NCI-H2227 treated with DMSO at 0.1 percent for 48 hours (cell line): ENCODE measurements at places on chromosomes 3 and 15.

DNA sequence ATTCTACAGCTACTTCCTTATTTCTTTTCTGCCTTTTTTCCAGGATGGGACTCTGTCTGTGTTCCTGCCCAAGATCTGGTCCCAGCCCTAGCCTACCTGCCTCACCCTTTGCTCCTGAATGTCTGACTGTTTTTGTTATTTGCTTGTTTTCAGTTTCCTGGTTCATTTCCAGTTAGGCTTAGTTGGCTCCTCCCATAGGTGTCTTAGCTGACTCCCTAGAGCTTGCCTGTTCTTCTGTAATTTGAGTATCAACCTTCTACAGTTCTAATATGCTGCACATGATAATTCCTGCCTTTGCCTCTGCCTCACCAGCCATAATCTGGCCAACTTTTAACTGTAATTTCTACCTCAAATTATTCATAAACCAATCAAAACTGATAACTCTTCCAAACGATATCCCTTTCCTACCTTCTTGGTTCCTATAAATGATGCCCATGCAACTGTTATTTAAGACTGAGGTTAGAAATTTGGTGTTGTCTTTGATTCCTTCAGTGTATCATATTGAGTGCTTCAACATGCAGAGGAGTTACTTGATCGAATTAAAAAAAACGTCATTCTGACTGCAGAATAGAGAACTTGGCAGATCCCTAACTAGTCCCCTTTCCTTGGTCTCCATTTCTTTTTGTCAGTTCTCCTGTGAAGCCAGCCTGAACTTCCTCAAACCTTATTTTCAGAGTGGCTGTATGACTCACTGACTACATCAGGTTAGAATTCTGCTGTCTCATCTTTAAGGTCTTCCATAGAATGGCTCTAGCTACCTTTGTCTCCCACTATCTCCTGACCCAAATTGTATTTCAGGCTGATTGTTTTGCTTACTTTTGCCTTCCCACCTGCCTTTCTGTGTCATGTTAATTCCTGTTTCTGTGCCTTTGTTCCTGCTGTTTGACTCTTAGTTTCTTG is 8.4 kb downstream of the GOLM2 start:
- no peak for DNase-seq

DNA sequence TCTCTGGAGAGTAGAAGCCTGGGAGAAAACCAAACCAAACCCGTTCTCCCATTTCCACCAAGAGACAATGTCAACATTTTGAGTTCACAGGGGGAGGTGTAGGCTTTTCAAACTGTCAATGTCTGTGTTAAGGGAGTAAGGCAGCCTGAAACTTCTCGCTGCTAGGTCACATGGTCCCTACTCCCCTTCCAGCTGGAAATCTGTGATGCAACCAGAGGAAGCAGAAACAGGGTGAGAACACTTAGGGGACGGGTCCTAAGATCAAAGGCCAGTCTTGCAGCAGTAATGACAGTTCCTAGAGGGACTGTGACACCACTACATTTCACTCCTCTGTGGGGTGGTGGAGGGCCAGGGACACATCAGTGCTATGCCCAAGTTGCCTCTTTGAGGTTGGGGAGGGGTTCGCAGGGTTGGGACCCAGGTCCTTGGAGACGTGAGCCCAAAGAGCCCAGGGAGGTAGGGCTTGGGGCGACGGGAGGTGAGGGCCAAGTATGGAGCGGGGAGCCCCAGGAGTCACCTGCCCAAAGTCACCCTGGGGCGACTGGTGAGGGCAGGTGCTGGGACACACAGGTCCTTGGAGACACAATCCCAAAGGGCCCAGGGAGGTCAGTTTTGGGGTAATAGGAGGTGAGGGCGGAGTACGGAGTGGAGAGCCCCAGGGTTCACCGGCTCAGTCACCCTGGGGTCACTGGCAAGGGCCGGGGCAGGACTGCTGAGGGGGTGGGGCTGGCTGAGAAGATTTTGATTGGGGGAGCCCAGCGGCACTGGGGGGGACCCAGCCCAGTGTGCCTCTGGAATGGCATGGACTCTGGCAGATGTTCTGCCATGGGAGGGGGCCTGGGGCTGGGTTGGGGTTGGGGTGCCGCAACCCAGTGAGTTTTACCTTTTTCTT is 582 bp downstream of the GOLGA6L2 start:
- no peak for DNase-seq

DNA sequence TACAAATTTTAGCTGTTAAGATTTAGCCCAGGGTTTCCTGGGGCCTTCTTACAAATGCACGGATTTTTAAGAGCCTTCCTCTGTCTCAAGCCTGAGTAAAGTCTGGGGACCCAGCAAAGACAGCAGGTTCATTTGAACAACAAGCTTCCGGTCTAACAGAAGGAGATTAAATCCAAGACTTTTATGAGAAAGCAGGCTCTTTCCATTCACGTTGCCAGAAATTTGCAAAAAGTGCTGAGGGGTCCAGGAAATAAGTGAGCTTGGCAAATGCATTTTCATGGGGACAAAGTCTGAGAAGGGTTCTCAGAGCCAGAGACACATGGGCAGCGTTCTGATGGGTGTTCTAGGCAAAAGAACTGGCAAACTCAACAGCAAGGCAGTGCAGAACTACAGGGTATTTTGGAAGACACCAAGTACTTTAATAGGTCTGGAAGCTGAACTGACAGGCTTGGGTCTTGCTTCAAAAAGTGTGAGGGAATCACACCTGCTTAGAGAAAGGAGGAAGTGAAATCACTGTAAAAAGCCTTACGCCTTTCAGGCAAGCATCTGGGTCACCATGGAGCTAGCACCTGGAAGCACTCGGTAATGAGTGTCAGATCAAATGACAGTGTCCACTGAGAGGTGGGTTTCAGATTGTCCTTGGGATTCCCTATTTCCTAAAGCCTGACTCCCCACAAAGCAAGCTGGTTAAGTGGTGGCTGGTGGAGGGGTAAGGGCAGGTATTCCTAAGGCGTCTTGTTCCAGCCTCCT is 115.8 kb upstream of the ARHGEF3 start:
- no peak for DNase-seq

DNA sequence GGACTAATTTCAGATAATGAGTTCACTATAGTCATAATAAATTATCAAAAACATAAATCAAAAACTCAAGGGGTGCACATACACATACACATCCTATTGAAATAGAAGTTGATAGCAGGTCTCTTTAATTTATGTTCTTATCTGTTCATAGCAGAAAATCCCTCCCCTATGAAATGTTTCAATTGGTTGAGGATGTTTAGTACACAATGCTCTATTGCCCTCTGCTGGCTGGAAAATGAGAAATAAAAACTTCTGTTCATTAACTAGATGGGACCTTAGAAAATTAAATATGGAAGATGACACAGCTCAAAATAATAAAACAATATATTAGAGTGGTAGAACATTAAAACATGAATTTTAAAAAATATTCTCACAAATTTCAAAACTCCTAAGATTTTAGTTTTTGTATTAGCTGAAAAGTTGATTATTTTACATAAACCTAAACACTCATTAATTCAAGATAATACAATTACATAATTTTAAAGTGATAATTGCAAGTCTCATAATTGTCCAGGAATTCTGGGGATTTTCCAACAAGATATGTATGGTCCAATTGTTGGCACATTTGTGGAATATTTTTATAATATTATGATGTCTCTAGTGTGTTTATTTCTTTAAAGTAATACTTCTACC is 735.0 kb downstream of the ROBO1 start:
- peak; percentile 59 for DNase-seq

DNA sequence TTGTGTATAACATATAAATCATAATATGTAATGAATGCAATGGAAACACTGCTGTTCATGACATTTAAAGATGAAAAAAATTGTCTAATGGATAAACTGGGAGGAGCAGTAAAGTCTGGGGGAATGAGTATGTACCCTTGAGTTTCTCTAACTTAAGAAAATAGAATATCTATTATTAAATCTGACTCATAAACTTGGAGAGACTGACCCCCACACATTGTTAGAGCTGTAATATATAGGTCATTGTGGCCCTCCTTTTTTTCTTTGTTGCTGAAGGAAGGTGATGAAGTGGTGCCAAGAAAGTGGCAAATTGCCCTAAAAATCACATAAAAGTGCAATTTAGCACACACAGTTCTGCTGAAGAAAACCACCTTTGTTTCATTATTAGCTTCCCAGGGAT is 389.8 kb upstream of the RARB start:
- DNase-seq, result peak; percentile 23

GRCh38 chr3:196541684-196542445 is 26.5 kb downstream of the WDR53 start:
- no peak for DNase-seq

DNA sequence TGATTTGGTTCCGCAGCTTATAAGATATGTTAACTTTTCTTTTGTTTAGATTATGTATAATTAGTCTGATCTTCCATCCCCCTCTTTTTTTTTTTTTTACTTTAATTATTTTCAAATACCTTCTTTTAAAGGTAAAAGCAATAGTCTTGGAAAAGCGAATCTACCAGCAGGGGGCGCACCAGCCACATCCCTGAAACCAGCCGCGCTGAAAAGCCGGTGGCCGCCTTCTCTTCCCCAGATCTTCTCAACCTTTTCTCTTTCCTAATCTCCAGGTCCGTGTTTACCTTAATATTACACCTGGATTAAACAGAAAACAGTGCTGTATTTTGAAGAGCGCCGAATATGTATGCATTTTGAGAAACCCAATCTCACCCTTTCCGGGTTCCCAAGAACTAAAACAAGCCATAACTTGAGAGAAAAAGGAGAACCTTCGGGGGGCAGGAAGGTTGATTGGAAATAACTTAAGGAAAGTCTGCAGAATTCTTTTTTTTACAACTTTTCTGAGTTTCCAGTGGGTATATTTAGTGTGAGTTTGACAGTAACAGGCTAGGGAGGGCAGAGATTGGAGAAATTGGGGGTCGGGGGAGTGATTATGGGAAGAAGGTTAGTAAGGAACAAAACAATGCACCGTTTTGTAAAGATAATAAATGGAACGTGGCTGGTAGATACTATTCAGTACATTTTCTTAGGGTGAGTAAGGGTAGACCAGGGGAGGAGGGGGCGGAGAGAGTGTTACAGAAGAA is 2.0 kb upstream of the SOX2 start:
- peak; percentile 78 for DNase-seq

- no peak for DNase-seq
Observed at GRCh38 chr3:173275740-173276139, 121.8 kb upstream of the NLGN1 start.

- no peak for DNase-seq
Observed at GRCh38 chr15:90812958-90813265, 55.5 kb upstream of the FURIN start.

DNA sequence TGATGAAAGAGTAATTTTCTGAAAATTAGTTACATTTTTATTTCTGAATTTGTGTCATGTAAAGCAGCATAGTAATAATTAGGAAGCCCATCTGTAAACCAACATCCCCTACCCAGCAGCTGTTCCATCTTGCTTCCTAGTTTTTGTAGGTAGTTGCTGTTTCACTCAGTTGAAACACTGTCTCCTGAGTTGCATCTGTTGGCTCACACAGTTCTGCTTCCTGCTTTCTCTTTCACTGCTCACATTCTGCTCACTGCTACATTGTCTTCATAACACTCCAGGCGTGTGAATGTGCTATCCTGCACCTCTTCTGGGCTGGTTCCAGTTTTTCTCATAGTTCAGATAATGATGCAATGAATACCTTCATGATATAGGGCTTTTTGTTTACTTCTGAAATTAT is 123.4 kb downstream of the EPHB1 start:
- DNase-seq, result no peak

DNA sequence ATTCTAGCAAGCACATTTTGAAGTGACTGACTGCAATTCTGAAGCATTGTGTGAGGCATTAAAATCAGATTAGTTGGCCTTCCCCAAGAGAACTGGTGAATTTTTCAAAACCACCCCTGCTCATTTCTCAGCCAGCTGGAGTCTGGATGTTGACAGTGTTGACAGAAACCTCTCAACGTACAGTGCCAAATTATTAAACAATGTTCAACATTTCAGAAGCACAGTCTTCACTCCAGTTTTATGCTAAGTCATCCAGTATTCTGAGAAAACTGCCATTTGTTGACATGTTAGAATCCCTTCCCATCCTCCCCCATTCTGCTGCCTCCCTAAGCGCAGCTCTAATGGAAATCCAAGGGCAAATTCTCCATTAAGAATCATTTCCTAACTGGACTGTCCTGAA is 369.3 kb upstream of the TRIM42 start:
- no peak for DNase-seq

GRCh38 chr3:125116311-125117080 is 60.7 kb upstream of the HEG1 start:
- DNase-seq, result no peak

DNA sequence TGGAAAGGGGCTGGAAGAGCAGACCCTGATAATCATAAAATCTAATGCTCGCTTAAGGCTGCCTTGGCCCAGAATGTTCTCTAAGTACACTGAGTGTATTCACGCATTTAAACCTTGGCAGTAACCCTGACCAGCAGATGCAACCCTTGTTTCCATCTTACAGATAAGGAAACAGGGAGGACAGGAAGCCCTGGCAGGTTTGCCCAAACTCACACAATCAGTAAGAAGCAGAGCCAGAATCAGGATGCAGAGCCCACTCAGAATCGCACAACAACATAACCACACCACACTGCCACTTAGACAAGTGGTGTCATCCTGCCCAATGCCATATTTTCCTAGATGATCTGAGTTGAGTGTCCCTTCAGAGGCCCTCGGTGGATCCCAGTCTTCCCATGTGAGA is 214.5 kb upstream of the HES1 start:
- no peak for DNase-seq

GRCh38 chr3:39896184-39896583 is 86.8 kb downstream of the MYRIP start:
- DNase-seq, result no peak

DNA sequence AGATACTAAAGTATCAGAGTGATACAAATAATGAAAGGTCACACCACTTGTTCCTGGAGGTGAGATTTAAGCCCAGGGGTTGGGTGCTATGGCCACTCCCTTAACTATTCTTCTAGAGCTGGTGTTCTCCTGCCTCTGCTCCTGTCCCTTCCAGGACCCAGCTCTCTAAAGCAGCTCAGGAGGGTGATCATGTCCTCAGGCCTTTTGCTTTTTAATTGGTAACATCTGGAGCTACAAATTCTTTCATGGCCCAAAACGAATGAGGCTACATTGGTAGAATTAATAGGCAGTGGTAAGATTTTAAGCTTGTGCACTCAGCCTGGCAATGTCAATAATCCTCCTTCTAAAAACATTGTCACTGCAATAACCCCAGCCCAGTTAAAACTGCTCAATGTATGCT is 38.2 kb upstream of the CNOT10 start:
- no peak for DNase-seq

GRCh38 chr15:44132057-44132456 is 63.0 kb downstream of the FRMD5 start:
- DNase-seq, result no peak

- no peak for DNase-seq
Observed at GRCh38 chr3:127137757-127138536, 55.0 kb upstream of the PRR23E start.

GRCh38 chr3:183924956-183925355 is 40.3 kb upstream of the PARL start:
- DNase-seq, result no peak
